ENCODE measurements at places on chromosomes 11 and 22. TPM values are rescaled to one million over a fixed set of nuclear protein-coding genes. Genes with fewer than 3 reads are reported as not detected.

GRCh38 chr11:122156940-122157382 lies 40.9 kb upstream of the BLID start:
- peak overlapping the region; percentile 96 for H3K27ac ChIP-seq
- H3K4me1 ChIP-seq: peaks cover 69% of the 10 kb centered on the region
- peak overlapping the region; percentile 76 for H3K4me3 ChIP-seq
- H3K36me3 ChIP-seq: peaks cover 17% of the 10 kb centered on the region

- peaks cover 9% of the 10 kb centered on the region for H3K4me1 ChIP-seq
- H3K27ac ChIP-seq: no peak overlapping the region
- H3K27me3 ChIP-seq: peaks cover 17% of the 10 kb centered on the region
- DNase-seq: peak; percentile 69
Observed at GRCh38 chr22:22061085-22062077, 78.8 kb upstream of the TOP3B start.

DNA sequence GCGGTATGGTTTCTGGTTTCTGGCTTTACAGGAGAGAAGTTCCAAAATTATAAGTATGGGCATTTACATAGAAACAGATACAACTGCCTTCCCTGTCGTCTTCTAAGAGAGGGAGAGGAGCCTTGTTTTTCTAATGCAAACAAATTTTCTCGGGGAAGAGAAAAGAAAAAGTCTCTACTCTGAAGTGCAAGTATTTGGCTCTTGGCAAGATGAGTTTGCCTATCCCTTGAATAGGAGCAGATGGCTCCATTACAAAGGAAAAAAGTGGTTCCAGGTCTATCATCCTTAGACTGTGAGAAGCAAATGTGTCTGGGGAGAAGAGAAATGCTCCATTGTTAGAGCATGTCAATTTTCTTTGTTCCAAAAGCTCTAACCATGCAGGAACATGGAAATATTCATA lies 455.6 kb downstream of the BUD13 start:
- no peak overlapping the region for H3K27ac ChIP-seq
- no peaks in the 10 kb centered on the region for H3K27me3 ChIP-seq
- no peaks in the 10 kb centered on the region for H3K4me1 ChIP-seq
- DNase-seq: no peak
- no peaks in the 10 kb centered on the region for H3K36me3 ChIP-seq
- no peak overlapping the region for H3K4me3 ChIP-seq

- DNase-seq: no peak
- no peaks in the 10 kb centered on the region for H3K4me1 ChIP-seq
- no peak overlapping the region for H3K4me3 ChIP-seq
- H3K36me3 ChIP-seq: no peaks in the 10 kb centered on the region
- H3K27me3 ChIP-seq: peaks cover 27% of the 10 kb centered on the region
Observed at GRCh38 chr11:13009921-13010748, 1.0 kb downstream of the RASSF10 start.

TTLL1 gene
- total RNA-seq: 3.6 TPM

CHRM1 gene
- not detected for total RNA-seq

EHF gene
- total RNA-seq: 1.1 TPM

GRCh38 chr11:44097821-44098220 lies 2.3 kb downstream of the EXT2 start:
- peaks cover 10% of the 10 kb centered on the region for H3K36me3 ChIP-seq
- no peaks in the 10 kb centered on the region for H3K27me3 ChIP-seq
- H3K4me1 ChIP-seq: peaks cover 20% of the 10 kb centered on the region
- DNase-seq: peak; percentile 40

DNA sequence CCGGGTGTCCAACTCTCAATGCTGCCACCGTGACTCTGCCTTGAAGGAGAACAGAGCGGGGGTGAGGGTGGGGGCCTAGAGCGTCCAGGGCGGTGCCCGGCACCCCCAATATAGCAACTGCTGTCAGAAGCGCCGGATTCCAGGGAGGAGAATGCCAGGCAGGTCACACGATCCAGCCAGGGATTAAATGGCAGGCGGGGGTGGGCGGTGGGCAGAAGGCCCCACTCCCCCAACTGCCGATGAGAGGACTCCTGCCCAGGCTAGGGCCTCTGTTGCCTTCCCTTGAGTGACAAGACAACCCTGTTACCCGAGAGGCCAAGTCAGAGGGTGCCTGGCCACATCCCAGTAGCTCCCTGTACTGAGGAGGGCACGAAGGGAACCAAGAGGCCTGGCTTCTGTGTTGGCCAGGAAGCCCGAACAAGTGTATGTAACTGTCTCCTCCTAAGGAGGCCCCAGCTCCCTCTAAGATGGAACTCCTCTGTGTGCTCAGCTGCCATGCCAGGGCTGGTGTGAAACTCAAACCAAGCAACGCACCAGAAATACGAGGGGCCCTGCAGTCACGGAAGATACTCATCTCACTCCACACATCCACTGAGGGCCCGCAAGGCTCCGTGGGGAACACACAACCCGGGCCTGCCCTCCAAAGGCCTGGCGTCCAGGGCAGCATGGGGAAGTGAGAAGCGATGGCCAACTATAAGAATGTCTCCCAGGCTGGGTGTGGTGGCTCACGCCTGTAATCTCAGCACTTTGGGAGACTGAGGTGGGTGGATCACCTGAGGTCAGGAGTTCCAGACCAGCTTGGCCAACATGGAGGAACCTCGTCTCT lies 3.0 kb downstream of the PACSIN3 start:
- H3K4me3 ChIP-seq: peak overlapping the region; percentile 14
- H3K4me1 ChIP-seq: peaks cover 5% of the 10 kb centered on the region
- H3K27ac ChIP-seq: no peak overlapping the region
- H3K36me3 ChIP-seq: peaks cover 25% of the 10 kb centered on the region

GRCh38 chr11:92225568-92226330 lies 1.1 kb downstream of the FAT3 start:
- no peak overlapping the region for H3K27ac ChIP-seq
- peaks cover 69% of the 10 kb centered on the region for H3K27me3 ChIP-seq
- H3K36me3 ChIP-seq: no peaks in the 10 kb centered on the region

GRCh38 chr11:87368151-87368550 lies 330.4 kb downstream of the TMEM135 start:
- no peak for DNase-seq
- H3K27me3 ChIP-seq: no peaks in the 10 kb centered on the region
- no peaks in the 10 kb centered on the region for H3K4me1 ChIP-seq

DNA sequence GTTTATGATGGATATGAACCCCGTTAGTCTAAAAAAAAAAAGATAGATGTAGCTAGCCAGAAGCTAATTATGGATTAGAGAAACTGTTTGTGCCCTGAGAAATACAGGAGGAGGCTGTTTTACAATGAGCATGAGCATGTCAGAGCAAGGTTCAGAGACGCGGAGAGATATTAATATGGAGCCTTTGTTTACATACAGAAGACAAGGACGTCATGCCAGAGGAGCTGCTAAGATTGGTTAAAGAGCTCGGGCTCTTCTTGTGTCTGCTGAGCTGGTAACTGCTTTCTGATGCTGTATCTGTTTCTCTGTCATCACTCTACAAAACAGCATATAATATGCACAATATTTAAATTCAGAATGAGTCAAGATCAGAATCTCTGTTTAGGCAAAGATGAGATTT lies 24.9 kb upstream of the CCDC89 start:
- H3K36me3 ChIP-seq: no peaks in the 10 kb centered on the region
- no peaks in the 10 kb centered on the region for H3K27me3 ChIP-seq

- H3K4me3 ChIP-seq: no peak overlapping the region
- H3K27ac ChIP-seq: no peak overlapping the region
- H3K36me3 ChIP-seq: no peaks in the 10 kb centered on the region
Observed at GRCh38 chr22:17228725-17229126, 9.5 kb upstream of the ADA2 start.

IFITM10 gene
- 1.9 TPM for total RNA-seq

DNA sequence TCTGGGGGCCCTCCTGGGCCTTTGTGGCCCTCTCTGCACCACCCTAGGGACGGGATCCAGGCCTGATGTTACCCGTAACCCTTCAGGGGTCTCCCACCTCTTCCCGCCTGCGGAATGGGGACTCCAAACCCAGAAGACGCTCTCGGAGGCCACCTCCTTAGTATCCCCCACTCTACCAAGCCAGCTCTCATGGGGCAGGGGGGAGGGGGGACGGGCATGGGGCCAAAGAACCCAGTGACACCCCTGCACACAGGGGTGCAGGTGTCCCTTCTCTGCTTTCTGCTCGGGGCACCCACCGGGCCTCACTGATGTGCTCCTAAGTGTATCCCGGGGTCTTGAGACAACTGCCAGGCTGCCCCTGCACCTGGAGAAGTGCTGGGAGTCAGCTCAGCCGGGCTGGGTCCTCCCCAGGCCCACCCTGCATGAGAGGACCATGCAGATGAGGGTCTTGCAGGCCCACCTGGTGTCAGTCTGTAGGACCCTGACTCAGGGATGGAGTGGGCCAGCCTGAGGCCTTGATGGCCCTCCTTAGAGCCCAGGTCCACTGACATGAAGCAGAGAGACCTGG lies 176.9 kb downstream of the IGLL1 start:
- H3K4me1 ChIP-seq: no peaks in the 10 kb centered on the region
- H3K27ac ChIP-seq: no peak overlapping the region
- H3K36me3 ChIP-seq: no peaks in the 10 kb centered on the region
- DNase-seq: no peak
- peaks cover 29% of the 10 kb centered on the region for H3K27me3 ChIP-seq
- no peak overlapping the region for H3K4me3 ChIP-seq

SLC7A4 gene
- total RNA-seq: not detected

- no peaks in the 10 kb centered on the region for H3K27me3 ChIP-seq
- no peak overlapping the region for H3K4me3 ChIP-seq
- DNase-seq: no peak
- no peak overlapping the region for H3K27ac ChIP-seq
- no peaks in the 10 kb centered on the region for H3K4me1 ChIP-seq
Observed at GRCh38 chr22:45402466-45402985, 10.9 kb downstream of the SMC1B start.

DNA sequence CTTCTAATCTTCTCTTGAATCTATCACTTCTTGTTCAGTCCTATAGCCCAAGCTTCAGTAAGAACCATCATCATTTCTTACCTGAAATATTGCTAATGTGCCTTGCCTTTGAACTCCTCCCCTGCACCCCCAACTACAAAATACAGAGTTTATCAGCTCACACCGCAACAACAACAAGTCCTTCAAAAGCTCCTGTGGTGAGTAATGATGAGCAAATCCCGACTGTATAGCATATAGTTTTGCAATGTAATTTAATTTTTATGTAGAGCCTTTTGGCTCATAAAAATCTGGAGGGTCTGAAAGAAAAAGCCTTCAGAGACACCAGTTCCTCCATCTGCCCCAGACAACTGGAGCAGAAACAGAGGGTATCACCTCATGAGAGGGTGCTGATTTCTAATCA lies 124.7 kb downstream of the ARHGAP32 start:
- H3K27ac ChIP-seq: peak overlapping the region; percentile 49
- no peak overlapping the region for H3K4me3 ChIP-seq
- peaks cover 43% of the 10 kb centered on the region for H3K36me3 ChIP-seq
- DNase-seq: peak; percentile 36
- H3K27me3 ChIP-seq: no peaks in the 10 kb centered on the region

DNA sequence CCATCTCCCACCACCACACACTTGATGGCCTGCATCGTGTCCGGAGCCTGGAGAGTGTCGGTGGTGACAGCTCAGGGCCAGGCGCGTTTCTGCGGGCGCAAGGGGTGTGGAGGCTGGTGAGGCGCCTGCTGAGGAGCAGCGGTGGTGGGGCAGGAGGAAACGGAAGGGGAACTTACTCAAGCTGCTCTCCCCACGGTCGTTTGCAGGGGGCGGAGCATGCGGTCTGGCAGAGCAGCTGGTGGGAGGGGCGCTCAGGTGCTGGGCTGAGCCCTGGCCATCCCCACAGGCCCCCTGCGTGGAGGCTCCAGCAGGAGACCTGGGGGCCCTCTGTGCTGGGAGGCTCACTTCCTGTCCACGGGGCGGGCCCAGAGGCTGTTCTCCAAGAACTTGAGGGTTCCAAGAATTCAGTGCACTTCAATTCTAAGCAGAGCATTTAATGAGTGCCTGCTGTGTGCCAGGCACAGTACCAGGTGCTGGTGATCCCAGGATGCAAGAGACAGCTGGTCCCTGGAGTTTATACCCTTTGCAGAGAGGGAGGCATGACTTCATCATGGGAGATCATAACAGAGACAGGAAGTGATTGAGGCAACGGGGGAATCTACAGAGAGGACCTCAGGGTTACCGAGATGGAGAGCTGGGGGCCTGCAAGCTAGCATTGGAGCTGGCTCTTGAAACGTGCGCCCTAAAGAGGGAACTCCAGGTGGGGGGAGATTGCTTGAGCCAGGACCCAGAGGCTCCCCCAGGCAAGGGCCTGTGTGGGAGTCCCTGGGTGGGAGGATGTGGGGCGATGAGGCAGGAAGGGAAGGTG lies at the start of gene RAC2:
Gene RAC2, minus strand, starts transcription at position 156 of the 808 bp plus-strand sequence. Its CDS starts 121 bp downstream, at position 35.
- peak; percentile 74 for DNase-seq
- H3K36me3 ChIP-seq: no peaks in the 10 kb centered on the region
- H3K4me1 ChIP-seq: peaks cover 13% of the 10 kb centered on the region
- peak within 1 kb of the TSS; percentile 80 for H3K4me3 ChIP-seq

DNA sequence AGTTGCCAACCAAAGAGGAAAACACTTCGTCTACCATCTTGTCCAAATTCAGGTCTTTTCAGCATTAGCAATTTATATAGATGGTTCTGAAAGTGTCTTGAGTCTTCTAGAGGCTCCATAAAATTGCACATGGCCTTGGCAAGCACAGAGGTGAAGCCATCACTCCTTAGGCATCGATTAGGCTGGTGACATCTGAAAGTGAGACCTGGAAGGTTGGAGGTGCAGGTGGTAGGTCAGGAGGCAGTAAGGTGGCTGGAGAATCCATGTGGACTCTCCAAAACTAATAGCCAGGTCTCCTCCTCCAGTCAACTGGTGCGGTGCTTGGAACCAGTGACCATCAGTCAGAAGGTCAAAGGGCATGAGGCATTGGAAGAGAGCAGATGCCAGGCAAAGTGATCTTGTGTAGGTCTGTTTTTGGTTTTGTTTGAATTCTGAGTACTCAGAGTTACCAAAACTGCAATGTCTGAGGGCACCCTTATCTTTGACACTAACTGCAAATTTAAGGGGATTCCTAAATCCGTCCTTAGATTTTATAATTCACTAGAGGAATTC lies 6.6 kb upstream of the APOL2 start:
- H3K27me3 ChIP-seq: no peaks in the 10 kb centered on the region
- no peak overlapping the region for H3K4me3 ChIP-seq
- DNase-seq: no peak
- no peaks in the 10 kb centered on the region for H3K4me1 ChIP-seq
- H3K36me3 ChIP-seq: no peaks in the 10 kb centered on the region

NLRP14 gene
- total RNA-seq: not detected

GGT5 gene
- 31.5 TPM for total RNA-seq

GRCh38 chr11:76007166-76007565 lies 192.2 kb downstream of the UVRAG start:
- H3K4me3 ChIP-seq: no peak overlapping the region
- no peaks in the 10 kb centered on the region for H3K27me3 ChIP-seq
- no peak for DNase-seq
